Breast epithelium (tissue), 4 donors: ENCODE measurements at places on chromosomes 1 and 21. TPM values are rescaled to one million over a fixed set of nuclear protein-coding genes. Genes with fewer than 3 reads are reported as not detected.

The DNASE2B gene
- 1.3 TPM for total RNA-seq

The HUNK gene
- total RNA-seq, result 0.32 TPM

The SMCP gene
- total RNA-seq, result not detected

The GRIK1 gene
- total RNA-seq, result not detected

The ERG gene
- 21.0 TPM for total RNA-seq

GRCh38 chr1:247294282-247294681 lies 37.4 kb downstream of the ZNF496 start:
- H3K36me3 ChIP-seq, result no peaks in the 10 kb centered on the region
- H3K27ac ChIP-seq, result no peak overlapping the region
- no peak for DNase-seq
- H3K4me1 ChIP-seq, result no peaks in the 10 kb centered on the region

- H3K4me1 ChIP-seq, result no peaks in the 10 kb centered on the region
- DNase-seq, result no peak
- H3K27me3 ChIP-seq, result no peaks in the 10 kb centered on the region
- no peak overlapping the region for H3K4me3 ChIP-seq
Observed at GRCh38 chr1:90502696-90503095, 214.4 kb downstream of the BARHL2 start.

DNA sequence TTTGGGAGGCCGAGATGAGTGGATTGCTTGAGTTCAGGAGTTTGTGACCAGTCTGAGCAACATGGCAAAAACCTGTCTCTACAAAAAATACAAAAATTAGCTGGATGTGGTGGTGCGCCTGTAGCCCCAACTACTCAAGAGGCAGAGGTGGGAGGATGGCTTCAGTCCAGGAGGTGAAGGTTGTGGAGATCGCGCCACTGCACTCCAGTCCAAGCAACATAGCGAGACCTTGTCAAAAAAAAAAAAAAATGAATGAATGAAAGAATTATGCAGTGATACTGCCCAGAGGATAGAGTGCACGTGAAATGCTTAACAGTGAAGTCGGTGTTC lies 429 bp upstream of the DPH2 start:
- no peaks in the 10 kb centered on the region for H3K27me3 ChIP-seq
- H3K27ac ChIP-seq, result no peak overlapping the region
- H3K36me3 ChIP-seq, result no peaks in the 10 kb centered on the region
- no peaks in the 10 kb centered on the region for H3K4me1 ChIP-seq

DNA sequence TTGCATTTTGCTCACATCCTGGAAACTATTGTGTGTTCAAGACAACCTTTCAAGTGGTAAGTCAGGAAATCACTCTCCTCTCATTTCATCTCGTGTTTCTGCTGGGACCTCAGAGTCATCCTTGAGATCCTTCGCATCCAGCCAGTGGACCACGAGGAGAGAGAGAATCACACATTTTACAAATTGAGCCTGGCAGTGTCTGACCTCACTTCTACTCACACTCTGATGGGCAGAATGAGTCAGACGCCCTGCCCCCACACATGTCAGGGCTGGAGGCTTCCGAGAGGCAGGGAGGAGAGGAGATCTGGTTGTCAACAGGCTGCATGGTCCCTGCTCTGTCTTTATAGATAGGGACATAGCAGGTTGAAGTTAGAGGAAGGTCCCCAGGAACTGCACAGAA lies 509.7 kb downstream of the AJAP1 start:
- no peak for DNase-seq
- H3K27me3 ChIP-seq, result peaks cover 29% of the 10 kb centered on the region
- H3K4me3 ChIP-seq, result no peak overlapping the region
- no peaks in the 10 kb centered on the region for H3K36me3 ChIP-seq
- H3K4me1 ChIP-seq, result no peaks in the 10 kb centered on the region

GRCh38 chr1:71228241-71228640 lies 147.4 kb upstream of the ZRANB2 start:
- H3K27me3 ChIP-seq, result no peaks in the 10 kb centered on the region
- no peak overlapping the region for H3K4me3 ChIP-seq
- H3K36me3 ChIP-seq, result no peaks in the 10 kb centered on the region
- no peaks in the 10 kb centered on the region for H3K4me1 ChIP-seq

GRCh38 chr21:28142697-28143096 lies 850.0 kb downstream of the LTN1 start:
- no peak overlapping the region for H3K4me3 ChIP-seq
- H3K36me3 ChIP-seq, result no peaks in the 10 kb centered on the region
- H3K4me1 ChIP-seq, result no peaks in the 10 kb centered on the region
- H3K27ac ChIP-seq, result no peak overlapping the region
- no peak for DNase-seq

- no peaks in the 10 kb centered on the region for H3K27me3 ChIP-seq
- DNase-seq, result no peak
- no peak overlapping the region for H3K27ac ChIP-seq
Observed at GRCh38 chr1:67579623-67580394, 105.2 kb upstream of the GADD45A start.

DNA sequence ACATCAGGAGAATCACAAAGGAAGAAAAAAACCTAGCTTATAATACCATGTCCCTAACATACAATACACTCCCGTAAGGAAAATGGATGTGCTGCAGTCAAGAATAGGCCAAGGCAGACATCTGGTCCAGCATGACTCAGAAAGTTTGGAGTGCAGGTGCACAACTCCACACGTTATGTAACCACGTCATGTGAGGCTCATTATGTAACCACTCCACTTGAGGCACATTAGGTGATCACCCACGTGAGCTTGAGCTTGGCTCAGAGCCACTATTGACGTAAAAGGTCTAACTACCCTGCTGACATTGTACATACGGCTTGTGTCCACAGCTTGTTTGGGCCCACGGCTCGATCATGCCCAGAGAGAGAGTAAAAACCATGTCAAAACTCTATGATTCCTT lies 99.8 kb upstream of the C1orf21 start:
- DNase-seq, result no peak
- no peaks in the 10 kb centered on the region for H3K27me3 ChIP-seq
- no peaks in the 10 kb centered on the region for H3K4me1 ChIP-seq
- H3K36me3 ChIP-seq, result no peaks in the 10 kb centered on the region
- no peak overlapping the region for H3K27ac ChIP-seq
- H3K4me3 ChIP-seq, result no peak overlapping the region
